Large intestine (tissue), 12 donors: ENCODE measurements at places on chromosomes 6 and 20.
A peak's percentile ranks its signal among the peaks of the same experiment; 100 is the strongest.

- no peak for DNase-seq
Measured at GRCh38 chr6:39558591-39559190, 166.5 kb downstream of the KIF6 start.

DNA sequence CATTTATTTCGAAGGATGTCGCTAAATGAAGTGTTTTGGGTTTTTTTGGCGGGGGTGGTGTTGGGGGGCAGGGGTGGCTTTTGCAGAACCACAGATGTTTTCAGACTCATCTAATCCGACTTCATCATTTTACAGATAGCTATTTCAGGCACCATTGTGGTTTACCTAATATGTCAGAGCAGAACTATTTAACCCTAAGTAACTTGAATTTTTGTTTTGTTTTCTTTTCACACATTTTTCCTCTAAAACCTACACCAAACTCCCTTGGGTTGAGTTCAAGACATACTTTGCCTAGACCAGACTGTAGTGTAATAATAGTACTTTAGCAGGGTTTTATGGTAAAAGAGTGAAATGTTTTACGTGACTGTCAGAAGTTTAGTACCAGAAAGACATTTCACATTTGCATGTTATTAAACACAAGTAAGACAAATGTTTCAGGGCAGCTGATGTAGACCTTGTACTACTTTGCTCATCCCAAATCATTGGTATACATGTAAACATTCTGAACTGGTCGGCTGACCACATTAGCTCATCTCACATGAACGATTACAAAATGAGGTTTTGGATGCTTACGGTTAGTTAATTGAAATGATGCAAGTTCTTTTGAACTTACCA is 37.7 kb downstream of the MAP3K4 start:
- no peak for DNase-seq

GRCh38 chr6:8066108-8066507 is 1.9 kb upstream of the BLOC1S5 start:
- no peak for DNase-seq

- DNase-seq: peak; percentile 37
Measured at GRCh38 chr6:27605401-27606342, 132.8 kb upstream of the ZNF184 start.

GRCh38 chr6:170257376-170257775 is 33.5 kb downstream of the DLL1 start:
- no peak for DNase-seq

DNA sequence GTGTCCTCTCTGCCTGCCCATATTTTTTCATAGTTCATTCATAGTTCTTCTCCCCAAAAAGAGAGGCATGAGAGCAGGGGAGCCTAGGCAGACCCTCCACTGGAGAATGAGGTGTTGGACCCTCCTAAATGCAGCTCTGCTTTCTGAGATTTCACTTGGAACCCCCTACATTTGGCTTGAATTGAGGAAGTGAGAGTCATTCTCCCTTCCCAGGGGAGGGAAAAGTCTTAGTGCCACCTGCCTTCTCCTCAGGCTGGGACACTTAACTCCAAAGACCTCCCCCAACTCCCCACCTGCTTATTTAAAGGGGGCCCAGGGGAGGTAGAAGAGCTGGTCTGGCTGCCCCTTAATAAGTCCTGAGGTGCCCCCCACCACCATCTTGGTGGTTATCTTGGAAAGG is 78.2 kb downstream of the CHMP4B start:
- no peak for DNase-seq

DNA sequence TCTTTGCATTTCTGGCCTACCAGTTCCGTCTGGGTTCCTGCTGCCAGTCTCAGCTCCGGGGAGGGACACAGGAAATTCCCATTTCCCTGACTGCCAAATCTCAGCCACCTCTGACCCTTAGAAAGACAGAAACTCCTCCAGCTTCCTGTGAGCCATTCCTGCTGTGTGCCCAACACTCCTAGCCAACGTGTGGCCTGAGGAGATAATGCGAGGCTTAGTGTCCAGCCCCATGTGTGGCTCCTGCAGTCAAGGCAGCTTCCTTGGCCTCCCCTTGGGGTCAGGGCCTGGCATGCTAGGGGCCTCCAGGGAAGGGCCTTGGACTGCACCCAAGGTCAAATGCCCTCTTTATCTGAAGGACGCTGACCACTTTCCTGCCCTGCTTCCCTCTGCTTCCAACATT is 45.1 kb downstream of the MAFB start:
- DNase-seq: no peak

DNA sequence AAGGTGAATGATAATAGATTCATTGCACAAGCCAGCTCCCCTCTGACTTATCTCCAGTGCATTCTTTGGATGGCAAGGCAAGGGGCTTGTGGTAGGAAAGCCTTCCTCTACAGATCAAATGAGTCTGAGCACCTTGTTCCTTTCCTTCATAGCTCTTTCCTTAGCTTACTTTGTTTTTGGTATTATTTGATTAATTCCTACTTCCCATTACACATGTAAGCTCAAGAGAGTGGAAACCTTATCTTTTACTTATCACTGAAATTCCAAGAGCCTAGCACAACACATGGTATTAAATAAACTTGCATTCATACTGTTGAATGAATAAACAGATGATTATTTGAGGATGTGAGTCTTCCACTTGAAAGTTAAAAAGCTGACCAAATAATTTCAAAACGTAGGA is 41.7 kb downstream of the FRK start:
- no peak for DNase-seq

DNA sequence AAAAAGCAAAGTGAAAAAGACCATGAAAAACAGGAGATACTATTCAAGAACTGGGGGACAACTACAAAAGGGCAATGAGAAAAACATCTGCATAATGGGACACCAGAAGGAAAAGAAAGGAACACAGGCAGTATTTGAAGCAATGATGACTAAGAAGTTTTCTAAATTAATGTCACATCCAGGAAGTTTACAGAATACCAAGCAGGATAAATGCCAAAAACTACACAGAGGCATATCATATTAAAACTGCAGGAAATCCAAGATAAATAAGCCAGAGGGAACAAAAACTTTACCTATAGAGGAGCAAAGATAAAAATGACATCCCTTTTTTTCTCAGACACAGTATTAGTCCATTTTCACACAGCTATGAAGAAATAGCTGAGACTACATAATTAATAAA is 193.0 kb downstream of the ERMARD start:
- no peak for DNase-seq

DNA sequence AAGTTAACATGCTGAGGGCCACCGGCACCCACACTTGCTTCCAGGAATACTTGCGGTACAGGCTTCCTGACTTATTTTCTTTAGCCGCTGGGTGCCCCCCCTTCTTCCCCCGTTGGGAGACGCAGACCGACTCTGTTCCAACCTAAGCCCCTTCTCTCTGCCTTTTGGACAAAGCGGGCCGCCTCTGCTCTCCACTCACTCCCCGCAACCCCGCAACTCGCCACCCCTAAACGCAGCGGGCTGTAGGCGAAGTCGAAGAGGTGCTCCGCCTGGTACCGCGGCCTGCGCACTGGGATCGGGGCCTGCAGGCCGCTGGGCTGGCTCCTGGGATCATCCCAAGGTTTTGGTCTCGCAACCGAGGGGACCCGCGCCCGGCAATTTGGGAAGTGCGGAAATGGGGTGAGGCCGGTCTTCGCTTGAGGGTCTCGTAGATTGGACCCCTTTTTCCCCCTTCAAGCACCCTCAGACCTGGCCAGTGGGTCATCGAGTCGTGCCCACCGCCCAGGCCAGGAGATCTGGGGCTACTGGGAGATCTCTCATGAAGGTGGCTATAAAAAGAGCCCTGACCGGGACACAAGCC is 4.7 kb upstream of the FOXF2 start:
- DNase-seq: peak; percentile 11

- DNase-seq: peak; percentile 59
Measured at GRCh38 chr6:123802697-123803503, 765 bp upstream of the NKAIN2 start.

DNA sequence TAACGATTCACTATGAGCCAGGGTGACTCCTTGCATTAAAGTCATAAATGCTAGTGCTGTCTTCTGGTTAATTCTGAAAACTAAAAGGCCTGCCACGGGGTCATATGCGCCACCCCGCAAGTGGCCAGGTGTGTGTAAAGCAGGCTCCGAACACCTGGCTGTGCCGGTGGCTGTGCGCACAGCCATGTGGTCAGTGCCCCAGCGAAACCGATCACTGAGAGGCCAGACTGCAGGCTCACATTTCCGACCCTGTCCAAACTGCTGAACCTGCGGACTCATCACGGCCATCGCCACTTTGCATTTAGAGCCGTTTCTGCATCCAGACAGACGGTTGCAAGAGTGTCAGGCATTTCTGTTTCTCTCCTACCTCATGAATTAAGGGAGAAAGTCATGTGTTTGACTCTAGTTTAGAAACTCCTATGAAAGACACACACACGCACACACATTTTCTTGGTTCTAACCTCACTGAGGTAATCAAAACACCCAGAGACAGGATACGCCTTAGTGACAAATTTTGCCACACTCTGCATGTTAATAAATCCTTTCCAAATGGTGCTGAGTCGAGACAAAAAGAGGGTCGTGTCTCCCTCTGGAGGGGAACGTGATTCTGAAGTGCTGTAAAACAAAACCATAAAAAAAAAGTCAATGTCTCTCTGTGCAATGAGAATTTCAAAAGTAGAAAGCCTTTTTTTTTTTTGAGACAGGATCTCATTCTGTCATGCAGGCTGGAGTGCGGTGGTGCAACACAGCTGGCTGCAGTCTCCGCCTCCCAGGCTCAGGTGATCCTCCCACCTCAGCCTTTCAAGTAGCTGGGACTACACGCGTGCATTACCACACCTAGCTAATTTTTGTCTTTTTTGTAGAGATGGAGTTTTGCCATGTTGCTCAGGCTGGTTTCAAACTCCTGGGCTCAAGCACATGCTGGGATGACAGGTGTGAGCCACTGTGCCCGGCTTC is 31.0 kb upstream of the TCFL5 start:
- no peak for DNase-seq

GRCh38 chr20:16174311-16174710 is 398.9 kb downstream of the KIF16B start:
- DNase-seq: no peak

- no peak for DNase-seq
Measured at GRCh38 chr6:170101281-170102035, 189.4 kb downstream of the DLL1 start.

DNA sequence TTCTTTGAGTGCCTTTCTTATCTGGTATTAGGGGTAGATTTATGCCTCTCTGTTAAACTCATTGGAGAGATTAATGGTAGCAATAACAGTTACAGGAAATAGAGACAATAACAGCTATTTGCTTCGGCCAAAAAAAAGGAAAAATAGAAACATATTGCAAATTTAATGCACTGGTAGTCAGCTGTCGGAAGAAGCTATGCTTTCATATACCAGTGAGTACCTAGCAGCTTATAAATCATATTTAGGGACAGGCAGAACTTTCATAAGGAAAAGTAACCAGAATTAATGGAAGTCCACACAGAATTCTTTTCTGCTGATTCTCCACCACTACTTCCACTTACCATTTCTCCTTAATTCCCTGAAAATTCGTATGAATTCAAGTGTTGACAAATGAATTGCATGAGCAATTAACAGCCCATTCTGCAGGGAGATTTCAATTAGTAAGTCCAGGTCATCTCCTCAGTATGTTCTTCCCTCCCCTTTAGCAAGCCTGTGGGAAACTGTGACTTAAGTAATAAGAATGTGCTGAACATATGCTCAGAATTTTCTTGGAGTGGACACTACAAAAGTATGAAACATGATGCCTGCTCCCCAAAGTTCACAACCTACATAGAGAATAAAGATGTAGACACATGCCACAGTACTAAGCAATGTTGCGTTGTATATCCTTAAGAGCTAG is 196.7 kb upstream of the KCNQ5 start:
- no peak for DNase-seq

- DNase-seq: no peak
Measured at GRCh38 chr20:40726776-40727175, 37.7 kb upstream of the MAFB start.

DNA sequence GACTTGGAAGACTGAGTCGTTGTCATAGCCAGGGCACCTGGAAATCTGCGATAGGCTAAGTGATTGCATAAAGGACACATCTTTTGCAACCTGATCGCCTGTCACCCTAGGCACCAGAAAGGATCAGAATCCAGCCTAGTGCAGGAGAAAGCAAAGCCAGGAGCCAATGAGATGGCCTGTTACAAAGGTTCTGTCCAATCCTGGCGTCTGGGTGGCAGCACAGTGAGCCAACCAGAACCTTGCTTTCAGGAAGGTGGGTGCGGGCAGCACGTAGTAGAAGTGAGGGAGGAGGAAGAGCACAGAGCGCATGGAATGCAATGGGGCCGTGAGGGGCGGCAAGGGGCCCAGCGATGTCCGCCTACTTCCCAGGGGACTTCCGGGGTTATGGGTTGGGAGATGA is 120.4 kb upstream of the GGTLC1 start:
- DNase-seq: no peak

GRCh38 chr6:10531503-10531902 is 10.4 kb downstream of the GCNT2 start:
- no peak for DNase-seq
